Esophagus mucosa (tissue), 1 donor: ENCODE measurements at places on chromosomes 12 and 14.

- ATAC-seq = peak; percentile 86
Measured at GRCh38 chr14:74362361-74362915, 14.2 kb downstream of the VRTN start.

- peak; percentile 75 for ATAC-seq
Measured at GRCh38 chr14:67641902-67642749, 22.4 kb downstream of the ARG2 start.

DNA sequence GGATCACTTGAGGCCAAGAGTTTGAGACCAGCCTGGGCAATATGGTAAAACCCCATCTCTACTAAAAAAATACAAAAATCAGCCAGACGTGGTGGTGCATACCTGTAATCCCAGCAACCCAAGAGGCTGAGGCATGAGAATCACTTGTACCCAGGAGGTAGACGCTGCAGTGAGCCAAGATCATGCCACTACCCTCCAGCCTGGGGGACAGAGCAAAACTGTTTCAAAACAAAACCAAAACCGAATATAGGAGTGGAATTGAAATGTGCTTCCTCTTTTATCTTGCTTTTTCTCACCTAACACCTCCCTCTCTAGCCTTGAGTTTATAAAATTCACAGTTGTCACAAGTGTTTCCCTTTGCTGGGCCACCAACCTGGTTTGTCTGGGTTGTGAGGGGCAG lies 181.9 kb downstream of the PAH start:
- ATAC-seq = no peak

DNA sequence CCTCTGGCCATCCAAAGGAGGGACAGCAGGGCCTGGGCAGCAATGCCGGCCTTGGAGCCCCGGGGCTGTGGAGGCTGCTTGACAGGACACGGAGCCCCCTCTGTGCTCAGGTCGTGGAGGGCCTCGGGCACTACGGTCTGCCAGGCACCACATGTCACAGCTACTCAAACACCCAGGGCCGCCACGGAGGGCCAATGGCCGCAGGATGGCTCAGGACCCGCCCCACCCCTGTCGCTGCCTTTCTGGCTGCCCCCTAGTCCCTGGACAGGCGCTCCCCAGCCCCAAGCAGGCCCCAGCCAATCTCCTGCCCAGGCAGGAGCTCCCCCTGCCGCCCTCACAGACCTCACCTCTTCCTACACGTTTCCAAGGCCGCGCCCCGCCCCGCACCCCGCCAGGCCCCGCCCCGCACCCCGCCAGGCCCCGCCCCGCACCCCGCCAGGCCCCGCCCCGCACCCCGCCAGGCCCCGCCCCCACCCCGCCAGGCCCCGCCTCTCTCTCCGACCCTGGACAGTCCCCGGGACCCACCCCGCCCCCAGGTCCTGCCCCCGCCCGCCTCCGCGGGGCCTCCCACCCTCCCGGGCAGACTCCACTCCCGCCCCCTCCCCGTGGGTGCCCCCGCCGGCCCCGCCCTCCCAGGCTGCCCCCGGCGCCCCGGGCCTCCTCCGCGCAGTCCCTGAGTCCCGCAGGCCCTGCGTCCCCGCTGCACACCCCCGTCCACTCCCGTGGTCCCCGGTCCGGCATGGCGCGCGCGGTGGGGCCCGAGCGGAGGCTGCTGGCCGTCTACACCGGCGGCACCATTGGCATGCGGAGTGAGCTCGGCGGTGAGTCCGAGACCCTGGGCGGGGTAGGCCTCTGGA lies at the start of gene ASPG:
ASPG (plus strand) TSS at position 669 of the 857 bp plus-strand sequence; CDS start at position 740, 71 bp downstream.
- peak; percentile 26 for ATAC-seq

- no peak for ATAC-seq
Measured at GRCh38 chr14:58288106-58288792, 10.1 kb upstream of the ARID4A start.

GRCh38 chr12:11723993-11724392 lies 74.5 kb downstream of the ETV6 start:
- ATAC-seq = no peak

- ATAC-seq = no peak
Measured at GRCh38 chr14:83247924-83248639, 1714.4 kb upstream of the SEL1L start.

DNA sequence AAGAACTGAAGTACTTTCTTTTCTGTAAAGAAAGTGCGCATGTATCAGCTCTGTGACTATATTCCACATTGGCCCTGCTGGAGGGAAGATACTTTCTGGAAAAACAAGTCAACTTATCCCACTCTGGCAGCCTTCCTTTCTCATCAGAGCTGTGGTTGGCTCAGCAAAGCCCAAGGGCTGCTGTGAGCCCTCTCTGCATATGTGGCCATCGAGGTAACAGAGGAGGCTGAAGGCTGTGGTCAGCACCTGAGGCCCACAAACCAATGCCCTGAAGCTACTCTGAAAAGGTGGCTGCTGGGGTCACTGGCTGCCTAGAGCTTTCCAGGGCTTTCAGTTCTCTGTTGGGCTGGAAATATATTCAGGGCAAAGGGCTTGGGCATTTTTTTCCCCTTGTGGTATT lies 70.8 kb upstream of the IGF1 start:
- ATAC-seq = no peak

DNA sequence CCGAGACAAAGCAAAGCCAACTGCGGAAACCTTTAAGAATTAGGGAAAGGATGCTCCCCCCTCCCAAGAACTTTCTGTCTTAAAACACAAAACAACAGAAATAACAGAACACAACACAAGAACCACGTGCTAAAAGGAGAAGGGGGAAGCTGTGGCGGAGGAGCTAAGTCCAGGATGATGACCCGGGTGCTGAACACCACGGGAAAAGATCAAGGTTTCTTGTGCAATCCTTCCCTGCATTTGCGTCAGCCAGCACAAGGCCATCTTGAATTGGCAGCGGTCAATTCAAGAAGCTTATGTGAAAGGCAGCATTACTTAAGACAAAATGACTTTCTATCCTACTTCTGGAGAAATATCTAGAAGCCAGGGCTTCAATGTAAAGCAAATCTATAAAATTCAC lies 11.0 kb upstream of the CREBL2 start:
- ATAC-seq = no peak

- ATAC-seq = no peak
Measured at GRCh38 chr12:67141296-67142018, 127.7 kb upstream of the CAND1 start.

DNA sequence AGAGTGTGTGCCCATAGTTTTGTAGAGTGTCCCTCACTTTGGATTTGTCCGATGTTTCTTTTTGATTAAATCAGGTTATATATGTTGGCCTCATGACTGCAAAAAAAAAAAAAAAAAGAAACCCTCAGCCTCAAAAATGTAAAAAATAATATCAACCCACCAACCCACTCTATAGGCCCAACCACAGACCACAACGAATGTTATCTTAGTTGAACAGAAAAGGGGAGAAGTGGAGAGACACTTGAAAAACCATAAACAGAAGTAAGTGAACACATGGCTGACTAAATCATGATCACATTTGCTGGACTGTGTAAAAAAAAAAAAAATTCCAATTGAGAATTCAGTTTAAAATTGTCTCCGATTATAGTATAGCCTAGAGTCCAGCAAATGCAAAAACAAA lies 45.5 kb upstream of the ST8SIA1 start:
- ATAC-seq = no peak

- no peak for ATAC-seq
Measured at GRCh38 chr12:64387197-64387816, 3.3 kb downstream of the C12orf56 start.

DNA sequence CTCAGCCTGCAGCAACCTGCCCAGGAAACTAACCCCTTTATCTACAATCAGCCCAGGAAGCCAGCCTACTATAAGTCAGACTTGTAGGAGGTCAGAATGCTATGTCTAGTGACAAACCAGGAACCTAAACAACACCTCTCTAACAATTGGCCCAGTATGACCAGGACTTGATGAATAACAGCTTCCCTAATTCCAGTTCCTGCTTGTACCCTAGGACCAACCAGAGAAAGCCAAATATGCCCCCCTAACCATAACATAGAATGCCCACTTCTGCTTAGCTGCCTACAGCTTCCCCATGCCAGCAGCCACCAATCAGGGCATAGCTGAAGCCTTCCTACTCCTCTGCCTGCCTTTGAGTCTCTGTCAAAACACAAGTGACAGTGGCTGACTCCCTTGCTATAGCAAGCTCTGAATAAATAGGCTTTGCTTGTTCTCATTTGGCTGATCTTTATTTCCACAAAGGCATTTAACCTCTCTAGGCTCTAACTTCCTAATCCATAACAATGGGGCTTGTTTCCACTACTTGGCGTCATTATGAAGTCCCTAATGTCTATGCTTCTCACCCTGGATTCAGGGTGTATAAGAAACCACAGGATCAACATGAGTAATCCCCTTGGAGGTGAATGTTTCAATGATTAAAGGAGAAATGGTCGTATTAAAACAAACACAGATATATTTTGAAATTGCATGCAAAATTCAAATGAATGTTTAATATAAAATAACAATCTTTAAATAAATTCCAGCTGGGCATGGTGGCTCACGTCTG lies 220.2 kb downstream of the ANO6 start:
- ATAC-seq = peak; percentile 52

- no peak for ATAC-seq
Measured at GRCh38 chr12:58225203-58225877, 284.0 kb downstream of the ATP23 start.

- no peak for ATAC-seq
Measured at GRCh38 chr12:80708259-80708974, 983 bp downstream of the MYF6 start.

DNA sequence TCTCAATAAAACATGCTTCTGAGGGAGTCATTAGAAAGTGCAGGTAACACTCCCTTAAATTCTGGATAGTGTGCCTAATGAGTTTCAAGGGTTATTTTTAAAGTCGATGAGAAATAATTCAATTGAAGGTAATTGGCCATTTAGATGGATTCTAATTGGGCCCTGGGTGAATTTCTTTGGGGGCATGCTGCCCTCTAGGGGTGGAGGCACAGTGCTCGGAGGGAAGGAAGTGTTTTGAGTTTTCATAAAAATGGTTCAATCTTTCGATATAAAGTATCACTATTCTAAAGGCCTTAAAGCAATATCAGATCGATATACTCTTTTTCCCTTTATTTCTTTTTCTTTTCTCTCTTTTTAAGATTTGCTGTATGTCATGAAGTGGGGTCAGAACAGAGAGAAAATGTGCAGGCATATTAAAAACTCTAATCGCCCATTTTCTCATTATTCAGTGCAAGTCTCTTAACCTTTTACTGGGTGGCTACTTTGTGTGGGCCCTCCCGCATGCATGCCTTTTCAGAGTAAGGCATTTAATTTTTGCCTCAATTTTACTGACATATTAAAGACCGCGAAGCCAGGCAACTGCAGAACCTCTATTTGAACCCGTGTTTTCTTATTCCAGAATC lies 25.5 kb downstream of the NKX2-8 start:
- no peak for ATAC-seq

- peak; percentile 52 for ATAC-seq
Measured at GRCh38 chr12:42426746-42427145, 100.8 kb downstream of the PPHLN1 start.

GRCh38 chr12:93245543-93245942 lies 132.2 kb upstream of the NUDT4 start:
- no peak for ATAC-seq

- no peak for ATAC-seq
Measured at GRCh38 chr12:24861766-24862540, 86.9 kb downstream of the BCAT1 start.

DNA sequence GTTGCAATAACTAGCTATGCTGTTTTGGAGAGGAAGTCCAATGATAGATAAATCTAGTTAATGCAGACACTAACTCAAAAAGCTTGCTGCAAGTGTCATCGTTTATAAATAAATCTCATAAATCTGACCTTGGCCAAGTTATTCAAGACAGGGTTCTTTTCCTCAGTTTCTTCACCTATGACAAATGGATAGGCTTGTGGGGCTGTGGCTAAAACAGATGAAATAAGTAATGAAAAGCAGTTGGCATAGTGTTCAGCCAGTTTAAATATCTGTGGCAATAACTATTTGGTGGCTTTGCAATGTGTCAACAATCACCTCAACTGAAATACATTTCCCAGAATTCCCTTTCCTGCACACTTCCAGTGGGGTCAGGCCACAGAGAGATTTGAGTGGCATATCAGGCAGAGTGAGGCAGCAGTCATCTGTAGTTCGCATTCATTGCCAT lies 169.9 kb downstream of the DYRK2 start:
- ATAC-seq = no peak

- peak; percentile 55 for ATAC-seq
Measured at GRCh38 chr14:92585981-92586937, 72.7 kb downstream of the RIN3 start.

- ATAC-seq = no peak
Measured at GRCh38 chr14:22650046-22650739, 6.0 kb upstream of the OR6J1 start.

GRCh38 chr12:47190271-47190750 lies 110.6 kb upstream of the AMIGO2 start:
- peak; percentile 90 for ATAC-seq

- ATAC-seq = no peak
Measured at GRCh38 chr12:466039-466438, 6.3 kb downstream of the B4GALNT3 start.

DNA sequence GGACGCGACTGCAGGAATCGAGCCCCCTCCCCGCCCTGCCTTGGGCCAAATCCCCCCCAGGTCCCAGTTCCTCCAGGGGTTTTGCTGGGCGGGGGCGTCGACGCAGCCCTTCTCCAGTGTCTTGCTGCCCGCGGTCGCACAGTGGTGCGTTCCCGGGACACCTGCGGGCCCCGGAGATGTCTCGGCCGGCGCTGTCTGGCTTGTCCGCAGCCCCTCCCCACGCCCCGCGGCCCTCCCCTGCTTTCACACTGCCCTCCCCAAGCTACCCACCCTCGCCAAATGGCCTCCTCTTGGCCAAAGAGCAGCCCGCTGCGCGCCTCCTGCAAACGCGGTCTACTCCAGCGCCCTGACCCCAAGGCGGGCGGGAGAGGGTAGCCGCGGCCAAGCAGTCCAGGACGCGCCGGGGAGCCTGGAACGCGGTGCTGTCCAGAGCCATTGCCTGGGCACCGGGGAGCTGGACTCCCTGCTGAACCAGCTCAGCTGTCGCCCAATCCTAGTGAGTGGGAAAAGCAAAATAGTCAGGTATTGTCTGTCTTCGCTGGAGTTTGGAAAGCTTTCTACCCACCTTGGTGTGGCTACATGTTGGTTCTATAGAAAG lies 122.0 kb downstream of the AACS start:
- ATAC-seq = no peak

DNA sequence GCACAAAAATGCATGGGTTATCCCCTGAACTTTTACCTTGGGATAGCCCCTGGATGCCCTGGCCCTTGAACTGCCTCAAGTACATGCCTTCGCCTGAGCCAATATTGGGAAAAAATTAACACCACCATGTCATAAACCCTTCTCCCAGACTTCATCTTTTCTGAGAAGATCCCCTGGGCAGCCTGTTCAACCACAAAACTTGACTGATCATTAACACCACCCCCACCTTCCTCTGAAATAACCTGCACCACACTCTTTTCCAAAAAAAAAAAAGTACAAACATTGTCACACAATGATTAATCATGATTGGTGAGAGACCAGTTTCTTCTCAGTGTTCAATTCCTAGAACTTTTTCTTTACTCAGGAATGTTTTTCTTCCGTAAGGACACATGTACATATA lies 217.9 kb downstream of the PAX9 start:
- ATAC-seq = no peak

GRCh38 chr14:73755434-73756014 lies 41.3 kb upstream of the PNMA1 start:
- ATAC-seq = peak; percentile 20

GRCh38 chr12:5499566-5500330 lies 67.8 kb downstream of the NTF3 start:
- ATAC-seq = no peak
